ENCODE measurements at places on chromosomes 1 and 21.

GRCh38 chr21:36684957-36685714, 13.8 kb upstream of the SIM2 start:
- no peak for DNase-seq

GRCh38 chr1:33460144-33460543, 12.3 kb upstream of the ZSCAN20 start:
- DNase-seq = no peak

GRCh38 chr1:160177231-160177630, 13.1 kb upstream of the CASQ1 start:
- no peak for DNase-seq

- DNase-seq = no peak
Measured at GRCh38 chr1:189103956-189104355, 1373.7 kb downstream of the BRINP3 start.

DNA sequence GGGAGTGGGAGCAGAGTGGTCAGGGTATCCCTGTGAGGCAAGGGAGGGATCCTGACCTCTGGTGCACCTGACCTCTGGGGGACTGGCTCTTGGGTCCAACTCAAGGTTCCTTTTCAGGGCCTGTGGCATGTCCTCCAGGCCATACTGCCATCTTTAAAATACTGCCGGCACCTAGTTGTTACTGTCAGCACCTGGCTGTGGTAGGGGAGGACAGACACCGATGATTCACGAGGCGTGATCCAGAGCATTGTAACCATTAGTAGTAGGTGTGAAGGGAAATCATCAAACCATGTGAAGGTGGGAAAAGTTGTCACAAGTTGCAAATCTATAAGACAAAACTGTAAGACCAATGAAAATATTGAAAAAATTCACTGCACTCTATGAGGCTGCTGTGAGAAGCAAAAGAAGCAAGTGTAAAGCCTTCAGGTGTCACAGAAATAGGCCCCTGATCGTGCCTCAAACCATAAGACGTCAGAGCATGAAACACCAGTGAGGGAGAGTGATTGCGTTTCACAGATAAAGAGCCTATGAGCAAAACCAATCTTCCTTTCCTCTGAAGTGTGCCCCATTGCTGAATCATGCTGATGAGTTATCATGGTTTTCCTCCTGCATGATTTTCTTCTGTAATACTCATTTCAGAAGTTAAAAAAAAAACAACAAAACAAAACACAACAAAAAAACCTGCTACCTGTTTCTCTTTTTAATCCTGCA, 55.3 kb downstream of the CDC7 start:
- peak; percentile 41 for DNase-seq

DNA sequence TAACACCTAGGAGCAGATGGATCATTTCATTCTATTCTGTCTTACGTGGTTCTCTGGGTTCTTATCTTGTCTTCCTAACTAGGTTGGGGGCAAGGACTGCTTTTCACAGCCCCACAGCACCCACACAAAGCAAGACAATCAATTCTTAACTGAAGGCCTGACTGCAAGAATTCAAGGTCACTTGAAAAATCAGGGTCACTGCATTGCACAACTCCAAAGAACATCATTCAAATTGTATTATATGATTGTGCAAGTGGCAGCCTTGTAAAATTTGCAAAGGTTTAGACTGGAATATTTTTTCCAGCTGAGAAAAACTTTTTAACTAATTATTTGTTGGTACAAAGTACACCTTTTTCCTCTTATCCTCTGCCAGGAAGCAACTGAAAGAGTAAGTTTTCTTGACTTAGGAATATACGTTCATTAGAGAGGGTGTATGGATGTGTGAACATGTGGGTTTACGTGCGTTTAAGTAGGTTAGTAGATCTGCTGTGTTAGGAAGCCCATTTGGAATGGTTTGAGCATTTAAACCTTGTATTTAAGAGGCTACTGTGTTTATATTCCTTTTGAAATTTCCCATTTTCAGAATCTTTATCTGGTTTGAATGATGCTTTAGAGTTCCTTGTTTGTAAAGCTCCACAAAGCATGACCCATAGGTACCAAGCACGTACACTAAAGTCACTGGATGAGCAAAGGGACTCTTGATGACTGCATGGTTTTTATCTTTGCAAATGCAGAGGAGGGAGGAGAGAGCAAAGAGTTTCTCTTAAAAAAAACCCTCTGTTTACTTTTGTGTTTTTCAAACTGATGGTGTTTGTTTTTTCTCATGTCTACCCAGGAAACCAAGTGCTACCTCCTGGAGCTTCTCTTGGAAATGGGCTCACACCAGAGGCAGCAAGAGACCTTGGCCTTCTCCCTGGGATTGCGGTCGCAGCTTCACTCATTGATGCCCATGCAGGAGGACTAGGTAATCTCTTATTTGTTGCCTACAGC, 214.9 kb downstream of the FGGY start:
- DNase-seq = no peak

DNA sequence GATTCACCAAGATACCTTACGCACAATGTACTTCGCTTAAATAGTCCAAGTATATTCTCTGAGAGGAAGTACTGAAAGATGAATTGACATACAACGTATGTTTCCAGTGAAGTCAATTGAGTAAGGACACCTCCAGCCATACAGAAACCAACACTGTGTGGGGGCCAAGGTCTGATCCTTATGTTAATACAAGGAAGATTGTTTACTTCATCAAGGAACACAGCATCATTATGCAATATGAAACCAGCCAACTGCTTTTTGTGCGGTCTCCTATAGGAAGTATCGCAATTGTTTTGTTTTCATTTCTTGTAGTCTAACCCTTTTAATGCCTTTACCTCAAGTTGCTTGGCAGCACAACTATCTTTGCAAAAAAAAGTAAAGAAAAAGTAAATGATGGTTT, 28.2 kb upstream of the TEKT2 start:
- no peak for DNase-seq

DNA sequence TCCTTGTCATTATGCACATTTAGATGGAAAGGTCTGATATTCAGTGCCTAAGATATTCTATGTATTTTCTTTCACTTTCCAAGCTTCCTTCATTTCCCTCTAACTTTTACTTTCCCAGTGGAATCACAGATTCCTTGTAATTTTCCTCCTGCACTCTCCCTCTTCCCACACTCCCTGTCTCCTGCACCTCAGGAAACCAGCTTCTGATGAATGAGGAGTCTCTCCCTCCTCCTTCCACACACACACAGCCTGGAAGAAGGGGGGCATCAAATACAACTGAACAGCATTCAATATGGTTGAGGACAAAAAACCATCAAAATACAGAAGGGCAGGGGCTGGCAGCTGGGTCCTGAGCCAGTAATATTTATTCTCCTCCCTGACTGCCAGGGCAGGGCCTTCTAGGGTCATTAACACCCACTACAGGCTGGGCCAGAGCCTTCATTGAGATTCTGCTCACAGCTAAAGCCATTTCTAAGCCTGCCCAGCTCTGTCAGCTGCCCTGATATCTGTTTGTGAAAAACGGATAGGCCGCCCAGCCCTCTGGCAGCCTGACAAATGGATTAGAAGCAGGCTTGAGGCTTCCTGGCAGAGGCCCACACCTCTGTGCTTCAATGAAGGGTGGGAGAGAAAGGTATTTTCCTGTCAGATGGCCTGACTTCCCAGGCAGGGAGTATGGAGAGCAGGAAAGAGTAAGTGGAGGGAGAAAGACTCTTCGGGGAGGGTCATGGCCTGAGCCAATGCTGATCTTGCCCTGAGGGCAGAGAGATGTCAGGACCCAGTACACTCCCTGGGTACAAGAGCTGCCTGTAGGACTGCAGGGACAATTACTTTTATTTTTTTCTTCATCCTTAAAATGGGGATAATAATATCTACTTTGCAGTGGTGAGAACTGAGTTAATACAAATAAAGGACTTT, 138.9 kb upstream of the SPATA6 start:
- no peak for DNase-seq

DNA sequence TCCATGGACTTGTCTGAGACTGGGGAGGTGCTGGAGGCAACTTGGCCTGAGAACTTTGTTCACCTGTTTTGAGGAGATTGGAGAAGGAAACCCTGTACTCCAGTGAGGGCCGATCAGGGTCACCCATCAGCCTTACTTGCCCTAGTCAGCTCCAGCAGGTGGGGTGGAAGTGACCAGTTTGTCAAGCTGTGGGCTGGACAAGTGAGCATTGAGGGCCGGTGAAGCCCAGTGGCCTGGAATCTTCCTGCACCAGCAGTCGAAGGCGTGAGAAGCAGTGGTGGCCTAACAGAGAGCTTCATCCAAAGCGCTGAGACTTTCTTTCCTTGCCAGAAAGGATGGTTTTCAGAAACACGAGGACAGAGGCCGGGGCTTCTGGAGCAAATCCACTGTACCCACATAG, 9.6 kb downstream of the SLC37A1 start:
- DNase-seq = no peak

GRCh38 chr1:222424826-222425225, 123.1 kb downstream of the HHIPL2 start:
- no peak for DNase-seq

GRCh38 chr1:205954819-205955404, 11.7 kb upstream of the SLC26A9 start:
- no peak for DNase-seq

DNA sequence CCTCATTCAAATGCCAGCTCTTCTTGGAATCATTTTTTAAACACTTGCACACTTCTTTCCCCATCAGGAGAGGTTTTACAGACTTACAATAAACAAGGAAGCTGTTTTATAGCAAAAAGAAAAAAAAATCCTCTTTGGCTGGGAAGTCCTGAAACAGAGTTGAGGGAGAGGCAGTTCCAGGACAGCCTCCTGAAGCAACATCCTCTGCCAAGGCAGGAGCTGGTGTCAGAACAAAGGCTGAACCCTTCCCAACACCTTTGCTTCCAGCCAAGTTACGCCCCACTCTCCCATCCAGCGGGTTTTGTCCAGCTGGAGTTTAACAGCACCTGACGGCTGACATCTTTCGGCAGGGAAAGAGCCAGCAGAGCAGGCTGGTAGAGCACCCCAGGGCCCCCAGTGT, 287.8 kb downstream of the RRAGC start:
- DNase-seq = no peak

DNA sequence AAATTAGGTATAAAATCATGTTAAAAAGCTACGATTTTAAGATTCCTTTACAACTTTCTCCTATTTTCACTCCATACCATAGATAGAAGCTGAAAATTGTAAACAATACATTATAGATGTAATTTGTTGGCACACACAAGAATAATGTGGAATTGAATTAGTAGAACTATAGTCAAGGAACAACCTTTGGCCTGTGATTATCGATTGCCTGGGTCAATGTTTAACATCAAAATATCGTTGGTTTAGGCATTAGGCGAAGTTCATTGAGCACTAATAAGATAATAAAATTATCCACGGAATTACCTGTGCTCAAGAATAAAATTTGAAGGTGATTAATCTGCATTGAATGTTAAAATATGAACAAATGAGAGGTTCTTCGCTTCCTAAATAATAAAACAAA, 455.1 kb upstream of the ZP4 start:
- DNase-seq = no peak

DNA sequence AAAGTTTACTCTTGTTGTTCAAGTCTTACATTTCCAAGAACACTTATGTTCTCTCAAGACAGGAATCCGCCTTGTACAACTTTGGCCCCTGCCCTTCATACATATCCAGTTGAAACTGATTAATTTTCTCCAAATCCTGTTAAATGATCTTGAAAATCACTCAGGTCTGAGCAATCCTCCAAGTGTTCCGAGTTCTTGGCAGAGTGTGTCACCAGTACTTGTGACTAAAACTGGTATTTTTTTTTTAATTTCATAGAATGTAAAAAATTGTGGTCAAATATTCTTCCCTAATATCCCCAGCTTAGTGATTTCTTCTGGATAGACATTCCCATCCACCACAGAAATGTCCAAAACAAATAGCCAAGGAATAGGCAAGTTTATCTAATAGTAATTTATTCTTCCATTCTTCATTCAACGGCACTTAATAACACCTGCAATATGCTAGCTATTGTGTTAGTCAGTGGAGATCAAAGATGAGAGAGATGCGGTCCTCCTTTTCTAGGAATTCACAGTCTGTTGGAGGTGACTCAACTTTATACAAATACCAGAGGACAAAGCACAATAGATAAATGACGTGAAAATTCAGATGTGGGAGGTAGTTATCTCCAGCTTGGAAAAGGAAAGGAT, 71.4 kb downstream of the DIRAS3 start:
- DNase-seq = peak; percentile 57

GRCh38 chr1:174077749-174078490, 55.8 kb upstream of the RC3H1 start:
- no peak for DNase-seq

DNA sequence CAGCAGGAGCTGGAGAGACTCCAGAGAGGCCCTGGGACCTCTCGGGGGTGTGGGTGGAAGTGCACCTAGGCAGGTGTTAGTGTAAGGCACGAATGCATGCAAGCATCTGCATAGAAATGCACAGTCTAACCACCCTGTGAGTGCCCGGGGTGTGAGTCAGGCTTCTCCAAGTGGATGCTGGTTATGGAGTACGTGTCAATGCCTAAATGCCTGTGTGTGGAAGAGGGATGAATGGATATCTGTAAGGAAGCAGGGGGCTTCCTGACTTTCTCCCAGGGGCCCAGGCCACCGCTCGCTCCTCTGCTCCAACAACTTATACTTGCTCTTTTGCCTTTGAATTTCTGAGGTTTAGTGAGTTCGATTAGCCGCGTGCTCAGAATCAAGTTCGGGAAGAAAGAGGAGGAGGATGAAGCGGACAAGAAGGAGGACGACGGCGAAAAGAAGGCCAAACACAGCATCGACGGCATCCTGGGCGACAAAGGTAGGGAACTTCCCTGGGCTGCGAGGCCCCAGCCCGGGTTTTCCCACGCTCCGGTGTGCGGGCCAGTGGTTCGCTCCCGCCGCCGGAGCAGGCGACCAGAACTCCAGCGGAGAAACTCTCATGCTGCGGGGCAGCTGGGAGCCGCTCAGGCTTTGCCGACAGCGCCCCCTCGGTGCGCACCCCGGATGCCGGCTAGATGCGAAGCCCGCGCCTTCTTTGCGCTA, 5.4 kb downstream of the PAX7 start:
- DNase-seq = no peak

DNA sequence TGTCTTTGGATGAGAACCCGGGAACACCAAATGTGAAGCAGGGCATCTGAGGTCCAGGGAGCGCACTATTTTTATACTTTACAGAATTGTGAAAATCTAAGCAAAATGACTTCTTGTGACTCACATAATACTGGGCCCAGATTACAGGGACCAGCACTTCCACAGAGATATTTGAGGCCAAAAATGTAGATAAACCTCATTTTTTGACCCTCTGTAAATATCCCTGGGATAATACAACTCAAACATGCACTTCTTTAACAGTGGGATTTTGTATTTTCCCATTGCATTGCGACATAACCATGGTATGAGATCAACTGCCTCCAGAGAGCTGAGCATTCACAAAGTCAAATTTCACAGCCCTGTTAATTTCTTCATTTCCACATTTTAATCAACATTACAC, 289.4 kb upstream of the ADGRL4 start:
- no peak for DNase-seq
